Posterior vena cava (tissue), 2 donors: ENCODE measurements at places on chromosomes 7 and 10. TPM values are rescaled to one million over a fixed set of nuclear protein-coding genes. Genes with fewer than 3 reads are reported as not detected.

The SEMA3D gene
- total RNA-seq = 19.8 TPM

The PODXL gene
- total RNA-seq = 41.9 TPM

The ATE1 gene
- total RNA-seq = 32.4 TPM

The RTKN2 gene
- total RNA-seq = 0.19 TPM

The IFIT5 gene
- total RNA-seq = 22.4 TPM

The JAKMIP3 gene
- 0.62 TPM for total RNA-seq

The CALY gene
- total RNA-seq = not detected

The ACSL5 gene
- total RNA-seq = 13.1 TPM

The PDCD4 gene
- total RNA-seq = 55.0 TPM

The TAS2R4 gene
- total RNA-seq = 1.5 TPM

The UTF1 gene
- total RNA-seq = not detected

The CDC14C gene
- total RNA-seq = not detected

The KLF14 gene
- total RNA-seq = 0.23 TPM

The HYAL4 gene
- not detected for total RNA-seq

The NAT16 gene
- not detected for total RNA-seq

The RBM20 gene
- total RNA-seq = 2.0 TPM

The PIP gene
- not detected for total RNA-seq

The GNGT1 gene
- total RNA-seq = not detected

The TNKS2 gene
- total RNA-seq = 29.8 TPM

The VIPR2 gene
- total RNA-seq = 7.6 TPM

The MXI1 gene
- 45.5 TPM for total RNA-seq

The MRLN gene
- total RNA-seq = 0.38 TPM

The VSTM2A gene
- not detected for total RNA-seq

The WNT16 gene
- not detected for total RNA-seq

The CRTAC1 gene
- 22.9 TPM for total RNA-seq

The WIPF3 gene
- total RNA-seq = 20.8 TPM

The RGR gene
- 0.38 TPM for total RNA-seq

The SFTPA2 gene
- 2.6 TPM for total RNA-seq

The CFAP70 gene
- 0.76 TPM for total RNA-seq

The FLNC gene
- 856 TPM for total RNA-seq

The TEX47 gene
- total RNA-seq = not detected

The RBP3 gene
- not detected for total RNA-seq

The FIGNL1 gene
- 8.3 TPM for total RNA-seq

The CUBN gene
- 2.3 TPM for total RNA-seq

The GDF2 gene
- not detected for total RNA-seq

The INA gene
- total RNA-seq = not detected

The EPO gene
- not detected for total RNA-seq

The GATA3 gene
- 1.00 TPM for total RNA-seq

The PRLHR gene
- not detected for total RNA-seq
